Vagina (tissue), 2 donors: ENCODE measurements at places on chromosomes 16 and 17.

DNA sequence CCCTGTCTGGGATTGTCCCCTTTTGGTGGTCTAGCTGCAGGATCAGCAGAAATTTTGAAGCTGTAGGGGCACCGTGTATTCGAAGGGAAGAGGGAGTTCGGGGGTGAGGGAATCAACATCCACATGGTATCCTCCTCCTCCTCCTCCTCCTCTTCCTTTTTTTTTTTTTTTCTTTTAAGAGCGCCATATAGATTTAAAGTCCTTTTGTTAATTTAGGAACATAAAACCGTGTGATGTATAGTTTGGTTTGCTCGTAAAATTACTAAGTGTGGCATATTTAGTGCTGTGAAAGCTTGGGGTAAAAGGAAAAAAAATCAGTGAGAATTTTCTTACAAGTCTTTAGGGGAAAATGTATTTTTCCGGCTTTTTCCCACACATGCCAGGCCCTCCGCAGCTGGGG is 50.1 kb upstream of the GSE1 start:
- H3K36me3 ChIP-seq, result no peaks in the 10 kb centered on the region
- H3K27ac ChIP-seq, result peak overlapping the region; percentile 48
- H3K27me3 ChIP-seq, result no peaks in the 10 kb centered on the region

DNA sequence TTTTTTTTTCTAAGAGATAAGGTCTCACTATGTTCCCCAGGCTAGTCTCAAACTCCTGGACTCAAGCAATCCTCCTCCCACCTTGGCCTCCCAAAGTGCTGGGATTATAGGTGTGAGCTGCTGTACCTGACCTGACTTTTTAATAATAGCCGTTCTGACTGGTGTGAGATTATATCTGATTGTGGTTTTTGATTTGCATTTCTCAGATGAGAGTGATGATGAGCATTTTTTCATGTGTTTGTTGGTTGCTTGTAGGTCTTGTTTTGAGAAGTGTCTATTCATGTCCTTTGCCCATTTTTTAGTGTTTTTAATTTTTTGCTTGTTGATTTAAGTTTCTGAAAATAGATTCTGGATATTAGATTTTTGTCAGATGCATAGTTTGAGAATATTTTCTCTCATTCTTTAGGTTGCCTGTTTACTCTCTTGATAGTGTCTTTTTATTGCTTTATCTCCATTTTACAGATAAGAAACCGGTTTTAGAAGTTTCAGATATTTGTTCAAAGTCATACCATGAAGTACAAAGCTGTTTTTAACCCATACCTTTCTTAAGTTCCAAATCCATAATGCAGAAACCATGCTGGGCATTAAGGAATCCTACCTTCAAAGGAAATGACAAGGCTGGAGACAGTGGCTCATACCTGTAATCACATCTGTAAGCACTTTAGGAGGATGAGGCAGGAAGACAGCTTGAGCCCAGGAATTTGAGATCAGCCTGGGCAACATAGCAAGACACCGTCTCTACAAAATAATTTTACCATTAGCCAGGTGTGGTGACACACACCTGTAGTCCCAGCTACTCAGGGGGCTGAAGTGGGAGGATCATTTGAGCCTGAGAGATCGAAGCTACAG is 168.4 kb upstream of the TBX2 start:
- no peaks in the 10 kb centered on the region for H3K27me3 ChIP-seq
- no peak overlapping the region for H3K4me3 ChIP-seq
- DNase-seq, result no peak

- peaks cover 25% of the 10 kb centered on the region for H3K4me1 ChIP-seq
- DNase-seq, result no peak
- H3K4me3 ChIP-seq, result peak overlapping the region; percentile 13
- H3K36me3 ChIP-seq, result no peaks in the 10 kb centered on the region
These were observed 2.5 kb downstream of the ALOX15B start for GRCh38 chr17:8041249-8041928.

- peak overlapping the region; percentile 85 for H3K27ac ChIP-seq
- no peaks in the 10 kb centered on the region for H3K27me3 ChIP-seq
- peak overlapping the region; percentile 74 for H3K4me3 ChIP-seq
- H3K36me3 ChIP-seq, result no peaks in the 10 kb centered on the region
- DNase-seq, result no peak
- H3K4me1 ChIP-seq, result peaks cover 25% of the 10 kb centered on the region
These were observed 23.1 kb downstream of the DEF8 start for GRCh38 chr16:89971495-89972243.

DNA sequence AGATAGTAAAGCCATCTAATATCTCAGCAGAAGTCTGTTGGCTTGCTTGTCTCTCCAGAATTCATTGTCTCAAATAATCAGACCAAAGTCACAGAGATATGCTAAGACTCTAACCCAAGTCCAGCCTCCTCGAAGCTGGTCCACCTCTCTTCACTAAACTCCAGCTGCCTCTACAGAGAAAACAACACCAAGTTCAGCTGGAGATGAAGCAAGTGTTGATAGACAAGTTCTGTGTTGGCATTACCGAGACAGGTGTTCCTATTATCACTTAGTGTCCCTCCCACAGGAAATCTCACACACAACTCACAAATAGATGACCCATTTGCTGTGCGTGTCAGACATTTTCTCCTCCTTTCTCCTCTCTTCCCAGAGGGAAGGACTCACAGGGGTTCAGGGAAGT is 164.4 kb upstream of the ANKFN1 start:
- no peak overlapping the region for H3K4me3 ChIP-seq
- no peaks in the 10 kb centered on the region for H3K4me1 ChIP-seq
- no peak for DNase-seq
- no peak overlapping the region for H3K27ac ChIP-seq
- H3K36me3 ChIP-seq, result no peaks in the 10 kb centered on the region
- H3K27me3 ChIP-seq, result no peaks in the 10 kb centered on the region

- no peak overlapping the region for H3K4me3 ChIP-seq
- DNase-seq, result no peak
- H3K27me3 ChIP-seq, result no peaks in the 10 kb centered on the region
- H3K27ac ChIP-seq, result no peak overlapping the region
- H3K36me3 ChIP-seq, result no peaks in the 10 kb centered on the region
- H3K4me1 ChIP-seq, result no peaks in the 10 kb centered on the region
These were observed 8.4 kb downstream of the GLOD4 start for GRCh38 chr17:773467-774312.

- DNase-seq, result no peak
- peak overlapping the region; percentile 14 for H3K4me3 ChIP-seq
- no peaks in the 10 kb centered on the region for H3K27me3 ChIP-seq
- H3K27ac ChIP-seq, result no peak overlapping the region
- no peaks in the 10 kb centered on the region for H3K36me3 ChIP-seq
These were observed 25.5 kb downstream of the COPZ2 start for GRCh38 chr17:48012151-48012520.

DNA sequence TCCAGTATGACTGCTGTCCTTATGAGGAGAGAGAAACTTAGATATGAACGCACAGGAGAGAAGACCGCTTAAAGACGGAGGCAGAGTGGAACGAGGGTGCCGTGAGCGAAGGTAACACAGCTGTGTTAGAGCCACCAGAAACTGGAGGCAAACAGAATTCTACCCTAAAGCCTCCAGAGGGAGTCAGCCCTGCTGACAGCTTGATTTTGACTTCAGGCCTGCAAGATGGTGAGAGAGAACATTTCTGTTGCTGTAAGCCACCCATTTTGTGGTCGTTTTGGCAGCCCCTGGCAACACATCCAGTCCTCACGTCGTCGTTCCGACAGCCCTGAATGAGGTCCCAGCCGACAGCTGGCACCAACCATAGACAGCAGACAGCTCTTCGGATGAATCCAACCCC is 2.8 kb upstream of the SPATA2L start:
- H3K4me3 ChIP-seq, result no peak overlapping the region
- DNase-seq, result no peak
- no peak overlapping the region for H3K27ac ChIP-seq
- H3K4me1 ChIP-seq, result peaks cover 33% of the 10 kb centered on the region
- H3K36me3 ChIP-seq, result no peaks in the 10 kb centered on the region

DNA sequence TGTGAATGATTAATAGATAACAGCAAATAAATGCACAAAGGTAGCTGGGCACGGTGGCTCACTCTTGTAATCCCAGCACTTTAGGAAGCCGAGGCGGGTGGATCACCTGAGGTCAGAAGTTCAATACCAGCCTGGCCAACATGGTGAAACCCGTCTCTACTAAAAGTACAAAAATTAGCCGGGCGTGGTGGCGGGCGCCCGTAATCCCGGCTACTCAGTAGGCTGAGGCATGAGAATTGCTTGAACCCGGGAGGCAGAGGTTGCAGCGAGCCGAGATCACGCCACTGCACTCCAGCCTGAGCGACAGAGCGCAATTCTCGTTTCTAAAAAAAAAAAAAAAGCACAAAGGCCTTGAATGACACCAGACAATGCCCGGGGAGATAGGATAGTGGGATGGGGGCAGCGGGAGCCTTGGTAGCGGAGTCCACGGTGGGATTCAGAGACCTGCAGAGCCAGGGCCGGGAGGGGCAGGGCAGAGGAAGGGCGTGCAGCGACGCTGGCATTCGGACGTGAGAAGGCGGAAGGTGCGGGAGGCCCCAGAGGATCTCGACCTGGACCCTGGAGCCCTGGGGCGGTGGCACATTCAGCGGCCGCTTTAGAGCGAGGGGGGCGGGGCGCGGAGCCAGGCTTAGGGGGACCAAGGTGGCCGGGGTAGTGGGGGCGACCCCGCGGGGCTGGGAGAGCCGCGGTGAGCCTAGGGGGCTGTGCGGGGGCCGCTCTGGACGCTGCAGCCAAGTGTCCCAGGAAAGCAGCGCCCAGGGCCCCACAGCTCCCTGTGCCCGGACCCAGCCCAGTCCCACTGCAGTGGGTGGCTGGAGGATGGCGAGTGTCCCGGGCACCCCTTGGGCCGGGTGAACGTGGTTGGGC is 999 bp upstream of the FLYWCH2 start:
- no peaks in the 10 kb centered on the region for H3K27me3 ChIP-seq
- no peak for DNase-seq
- peak overlapping the region; percentile 96 for H3K4me3 ChIP-seq
- H3K4me1 ChIP-seq, result peaks cover 16% of the 10 kb centered on the region
- no peaks in the 10 kb centered on the region for H3K36me3 ChIP-seq
- H3K27ac ChIP-seq, result peak overlapping the region; percentile 94

DNA sequence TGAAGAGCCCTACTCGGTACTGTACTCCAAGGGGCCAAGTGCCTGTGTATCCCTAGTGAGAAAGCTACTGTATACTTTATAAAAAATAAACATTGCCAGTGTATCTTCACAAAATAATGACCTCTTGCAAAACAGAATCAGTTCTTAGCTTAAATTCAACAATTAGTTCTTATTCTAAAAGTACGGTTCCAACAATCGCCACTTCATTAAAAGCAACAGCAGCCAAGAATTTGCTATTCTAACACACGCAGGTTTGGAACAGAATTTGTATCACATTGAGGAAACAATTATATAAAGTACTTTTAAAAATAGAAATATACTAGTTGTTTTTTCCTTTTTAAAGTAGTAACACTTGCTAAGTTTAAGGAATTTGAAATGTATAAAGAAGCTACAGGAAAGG is 48.5 kb downstream of the CEP95 start:
- H3K4me3 ChIP-seq, result no peak overlapping the region
- DNase-seq, result no peak
- H3K4me1 ChIP-seq, result peaks cover 7% of the 10 kb centered on the region
- H3K27ac ChIP-seq, result no peak overlapping the region
- no peaks in the 10 kb centered on the region for H3K27me3 ChIP-seq

DNA sequence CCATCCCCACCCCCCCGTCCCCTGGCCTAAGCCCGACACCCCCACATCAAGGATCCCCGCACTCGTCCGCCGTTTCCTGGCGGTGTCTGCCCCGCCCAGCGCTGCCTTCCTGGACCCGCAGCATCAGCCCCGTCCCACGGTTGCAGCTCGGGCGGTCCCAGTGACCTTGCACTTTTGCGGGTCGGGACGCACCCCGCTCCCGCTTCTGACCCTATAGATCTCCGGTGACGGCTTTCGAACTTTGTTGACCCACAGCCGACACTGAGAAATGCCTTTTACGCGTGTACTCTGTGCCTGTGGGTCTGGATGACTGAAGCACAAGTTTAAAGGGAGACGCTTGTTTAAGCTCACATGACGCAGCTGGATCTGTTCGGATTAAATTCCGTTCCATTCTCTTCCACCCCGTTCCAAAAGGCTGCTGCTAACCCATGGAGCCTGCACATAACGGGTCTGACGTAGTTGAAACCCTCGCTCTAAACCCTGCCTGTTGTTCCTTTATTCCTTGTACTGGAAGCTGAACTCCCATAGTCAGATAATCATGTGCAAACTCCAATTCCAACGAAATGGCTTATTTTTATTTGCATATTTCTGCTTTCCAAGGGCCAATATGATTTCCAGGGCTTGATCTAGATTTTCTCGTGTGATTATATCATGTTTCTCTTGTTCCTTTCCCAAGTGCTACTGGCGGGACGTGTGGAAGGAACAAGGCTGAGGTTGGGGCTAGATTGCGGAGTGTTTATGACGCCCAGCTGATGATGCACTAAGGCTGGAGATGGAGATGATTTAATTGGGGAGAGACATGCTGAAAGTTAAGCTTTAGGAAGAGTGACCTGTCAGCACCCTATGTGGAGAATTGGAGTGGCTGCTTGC is 834 bp downstream of the FLYWCH1 start:
- H3K4me3 ChIP-seq, result peak overlapping the region; percentile 88
- H3K27ac ChIP-seq, result peak overlapping the region; percentile 90
- H3K27me3 ChIP-seq, result no peaks in the 10 kb centered on the region
- DNase-seq, result no peak
- no peaks in the 10 kb centered on the region for H3K36me3 ChIP-seq
- H3K4me1 ChIP-seq, result peaks cover 17% of the 10 kb centered on the region

DNA sequence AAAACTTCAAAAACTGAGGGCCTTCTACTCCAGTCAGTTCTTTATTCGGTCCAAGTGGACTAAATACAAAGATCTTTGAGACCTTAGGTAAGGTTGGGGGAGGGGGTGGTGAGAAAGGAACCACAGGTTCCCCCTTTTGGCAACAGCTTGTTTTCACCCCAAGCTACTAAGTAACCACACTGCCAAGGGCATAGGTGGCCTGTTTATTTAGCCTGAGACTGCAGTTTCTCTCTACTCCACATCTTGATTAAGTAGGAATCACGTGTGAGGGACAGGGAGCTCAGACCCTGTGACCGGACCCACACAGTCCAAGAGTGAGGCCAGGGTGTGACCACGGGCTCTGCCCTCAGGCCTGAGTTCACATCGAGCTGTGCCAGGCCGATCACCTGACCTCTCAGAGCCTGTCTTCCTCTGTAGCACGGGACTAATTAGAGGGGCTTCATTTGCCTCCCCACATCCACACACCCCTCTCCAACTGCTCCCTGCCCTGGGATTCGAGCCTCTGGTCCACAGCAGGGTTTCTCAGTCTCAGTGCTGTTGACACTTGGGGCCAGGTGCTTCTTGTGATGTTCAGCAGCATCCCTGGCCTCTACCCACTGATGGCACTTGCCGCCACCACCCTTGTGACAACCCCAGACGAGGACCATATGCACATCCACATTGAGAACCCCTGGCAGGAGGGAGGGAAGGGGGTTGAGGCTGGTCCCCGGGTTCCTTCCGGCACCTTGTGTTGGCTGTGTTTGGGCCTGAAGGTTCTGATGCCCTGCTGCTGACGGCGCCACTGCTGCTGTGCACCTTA is 17.8 kb downstream of the ST6GALNAC2 start:
- no peak for DNase-seq
- peaks cover 23% of the 10 kb centered on the region for H3K4me1 ChIP-seq
- no peaks in the 10 kb centered on the region for H3K27me3 ChIP-seq
- H3K36me3 ChIP-seq, result no peaks in the 10 kb centered on the region

- H3K27ac ChIP-seq, result no peak overlapping the region
- H3K27me3 ChIP-seq, result no peaks in the 10 kb centered on the region
- H3K4me1 ChIP-seq, result peaks cover 31% of the 10 kb centered on the region
These were observed 21.1 kb upstream of the METRNL start for GRCh38 chr17:83058266-83058798.
